ENCODE measurements at places on chromosomes 5 and 9. TPM values are rescaled to one million over a fixed set of nuclear protein-coding genes. Genes with fewer than 3 reads are reported as not detected.

- DNase-seq = no peak
These were observed 61.8 kb upstream of the ZBTB43 start for GRCh38 chr9:126743041-126743440.

- no peak for DNase-seq
These were observed 59.8 kb downstream of the ARHGEF37 start for GRCh38 chr5:149641000-149641576.

- DNase-seq = no peak
These were observed 408.1 kb upstream of the ZNF608 start for GRCh38 chr5:125154301-125155110.

Gene NEUROG1
- not detected for total RNA-seq

Gene SPATA31C1
- not detected for total RNA-seq

DNA sequence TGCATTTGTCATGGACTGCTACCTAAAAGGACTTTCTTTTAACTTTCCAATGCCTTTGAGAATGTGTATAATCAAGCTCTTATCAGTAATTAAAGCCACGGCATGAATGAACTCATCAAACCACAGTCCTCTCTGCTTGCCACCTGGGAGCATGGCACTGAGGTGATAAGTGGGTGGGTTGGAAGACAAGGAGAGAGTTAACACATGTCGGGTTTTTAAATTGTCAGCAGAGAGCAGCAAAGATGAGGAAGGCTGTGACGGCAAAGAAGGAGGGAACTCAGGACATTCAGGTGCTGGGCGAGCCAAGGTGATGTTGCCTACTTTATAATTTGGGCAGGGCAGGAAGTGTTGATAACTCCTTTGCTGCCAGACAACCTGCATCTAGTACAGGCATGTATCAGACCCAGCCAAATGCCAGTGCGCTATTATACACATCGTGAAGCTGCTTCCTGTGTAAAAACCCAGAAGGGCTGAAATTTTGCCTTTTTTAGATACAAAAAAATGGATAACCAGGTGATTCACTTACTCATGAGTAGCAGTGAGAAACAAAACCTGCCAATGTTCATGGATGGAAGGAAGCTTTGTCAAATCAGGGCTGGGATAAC is 269.1 kb downstream of the KIF4B start:
- no peak for DNase-seq

- no peak for DNase-seq
These were observed 16.9 kb upstream of the PFDN1 start for GRCh38 chr5:140319833-140320232.
